ENCODE measurements at places on chromosomes 2 and 18. TPM values are rescaled to one million over a fixed set of nuclear protein-coding genes. Genes with fewer than 3 reads are reported as not detected.

The STARD6 gene
- total RNA-seq = not detected

The FAM161A gene
- total RNA-seq = 3.0 TPM

The UGT1A5 gene
- total RNA-seq = not detected

The SIX3 gene
- not detected for total RNA-seq

The LDLRAD4 gene
- total RNA-seq = 8.6 TPM

The OTOF gene
- not detected for total RNA-seq

The B4GALT6 gene
- total RNA-seq = 0.52 TPM
